ENCODE measurements at places on chromosomes 13 and 19.

DNA sequence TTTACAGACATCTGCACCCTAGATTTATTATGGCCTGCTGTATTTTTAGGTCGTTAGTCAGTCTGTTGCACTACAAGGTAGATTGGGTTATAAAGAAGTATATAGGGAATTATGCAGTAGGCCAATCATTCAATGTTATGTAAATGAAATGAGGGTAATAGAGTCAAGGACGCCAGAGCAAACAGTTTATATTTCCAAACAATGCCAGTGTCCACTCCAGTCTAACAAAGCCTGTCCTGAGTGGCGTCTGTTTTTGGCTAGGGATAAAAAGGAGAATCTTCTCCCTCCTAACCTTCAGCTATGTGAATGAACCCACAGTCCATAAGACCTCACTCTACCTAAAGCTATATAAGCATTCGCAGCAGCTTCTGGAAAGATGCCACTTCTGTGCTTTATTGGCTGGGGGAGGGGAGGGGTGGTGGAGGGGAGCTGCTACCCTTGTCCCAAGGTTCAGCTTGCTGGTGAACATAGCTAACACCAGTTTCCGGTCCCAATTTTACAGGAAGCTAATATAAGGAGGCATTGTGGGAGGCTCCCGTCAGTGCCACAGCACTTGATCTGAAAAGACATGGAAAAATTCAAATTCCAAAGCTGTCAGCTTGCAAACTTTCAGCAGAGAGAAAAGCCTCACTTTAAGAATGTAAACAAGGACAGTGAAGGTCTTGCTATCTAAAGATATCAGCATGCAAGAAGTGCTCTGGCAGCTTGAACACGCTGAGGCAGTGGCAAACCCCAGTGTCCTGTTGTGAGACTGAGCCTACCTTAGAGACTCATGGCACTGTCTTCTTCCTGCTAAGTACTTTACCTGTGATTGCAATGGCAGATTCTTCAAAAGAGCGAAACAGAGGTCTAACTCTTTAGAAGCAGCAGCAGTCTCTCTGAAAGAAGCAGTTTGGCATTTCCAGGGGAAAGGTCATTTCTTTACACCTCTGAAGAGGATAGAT lies 369.9 kb downstream of the PCDH9 start:
- no peak for DNase-seq

GRCh38 chr13:46571189-46571908 lies 18.4 kb downstream of the LRCH1 start:
- no peak for DNase-seq

DNA sequence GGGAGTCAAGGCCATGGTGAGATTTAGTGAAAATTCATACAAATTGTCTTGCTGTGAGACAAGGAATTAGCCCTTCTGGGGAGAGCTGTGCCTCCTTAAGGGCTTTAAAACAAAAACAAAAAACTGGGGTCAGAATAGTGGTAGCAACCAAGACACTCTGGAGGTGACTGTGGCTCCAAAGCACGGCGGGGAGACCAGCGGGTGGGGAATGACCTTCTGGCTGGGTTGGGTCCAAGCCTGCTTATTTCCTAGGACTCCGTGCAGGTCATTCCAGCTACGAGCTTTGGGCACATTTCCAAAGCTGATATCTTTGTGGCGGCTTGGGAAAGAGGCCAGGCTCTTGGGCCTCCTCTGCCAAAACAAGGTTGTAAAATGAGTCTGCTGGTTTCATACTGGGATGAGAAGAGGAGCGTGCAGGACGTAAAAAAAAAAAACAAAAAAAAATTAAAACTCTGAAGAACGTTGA lies 348.3 kb downstream of the UQCRFS1 start:
- DNase-seq = no peak

DNA sequence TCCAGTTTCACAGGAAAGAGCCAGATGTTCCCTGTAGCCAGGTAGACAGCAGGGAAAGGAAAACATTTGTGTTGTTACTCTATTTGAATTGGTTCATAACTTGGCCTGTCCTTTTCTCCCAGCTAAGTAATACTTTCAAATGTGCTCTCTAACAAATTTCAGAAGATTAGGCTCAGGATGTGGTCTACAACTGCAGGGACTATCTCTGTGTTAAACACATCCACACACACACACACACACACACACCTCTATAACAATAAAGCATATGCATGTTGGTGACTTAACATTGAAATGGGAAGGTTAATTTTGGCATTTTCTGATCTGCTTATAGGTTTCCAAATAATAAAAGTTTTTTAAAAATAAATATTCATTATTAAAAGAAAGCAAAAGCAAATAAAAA lies 316.0 kb upstream of the ARGLU1 start:
- DNase-seq = no peak

GRCh38 chr19:3196064-3196932 lies 10.6 kb downstream of the NCLN start:
- no peak for DNase-seq

Data from stimulated activated CD4-positive, alpha-beta T cell treated with anti-CD3 and anti-CD28 coated beads, Interleukin-1b, Interleukin-23, amount 100 ng/mL, for 1 hour (primary cell).